AG09309 (cell line): ENCODE measurements at places on chromosomes 11 and 22.

DNA sequence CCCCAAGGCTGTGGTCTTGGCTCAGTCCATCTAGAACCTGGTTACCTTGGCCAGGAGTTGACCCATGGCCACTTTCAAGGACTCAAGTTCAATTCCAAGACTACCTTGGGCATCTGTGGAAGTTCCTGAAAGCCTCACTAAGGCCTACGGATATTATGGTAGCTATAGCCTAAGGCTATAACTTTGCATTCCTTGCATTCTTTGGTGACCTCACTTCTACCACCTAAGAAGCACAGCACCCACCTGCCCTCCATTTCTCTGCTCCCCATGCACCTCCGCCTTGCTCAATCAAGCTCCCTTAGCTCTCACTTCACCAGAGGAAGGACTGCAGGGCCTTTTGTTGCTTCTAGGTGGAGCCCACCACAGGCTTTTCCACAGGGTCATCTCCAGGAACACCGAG is 50.3 kb upstream of the GALNT18 start:
- no peak for DNase-seq

DNA sequence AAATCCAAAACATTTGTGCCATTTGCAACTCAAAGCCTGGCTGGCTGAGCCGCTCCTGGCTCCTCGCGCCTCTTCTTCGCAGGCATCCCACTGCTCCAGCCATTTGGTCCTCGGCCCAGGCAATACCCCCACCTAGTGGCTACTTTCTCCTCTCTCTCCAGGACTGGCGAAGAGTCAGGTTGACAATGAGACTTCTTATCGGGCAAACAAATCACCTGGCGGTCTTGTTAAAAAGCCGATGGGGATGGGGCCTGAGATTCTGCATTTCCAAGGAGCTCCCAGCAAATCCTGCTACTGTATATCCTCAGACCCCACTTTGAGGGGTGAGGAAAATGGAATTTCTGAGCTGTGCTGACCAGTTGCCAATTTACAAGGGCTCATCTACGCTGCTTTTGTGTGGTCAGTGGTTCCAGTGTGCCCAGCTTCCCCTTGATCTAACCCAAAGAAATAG is 89.0 kb downstream of the ISX start:
- DNase-seq: peak; percentile 8

- no peak for DNase-seq
Observed at GRCh38 chr11:36619502-36619901, 21.5 kb upstream of the RAG2 start.

DNA sequence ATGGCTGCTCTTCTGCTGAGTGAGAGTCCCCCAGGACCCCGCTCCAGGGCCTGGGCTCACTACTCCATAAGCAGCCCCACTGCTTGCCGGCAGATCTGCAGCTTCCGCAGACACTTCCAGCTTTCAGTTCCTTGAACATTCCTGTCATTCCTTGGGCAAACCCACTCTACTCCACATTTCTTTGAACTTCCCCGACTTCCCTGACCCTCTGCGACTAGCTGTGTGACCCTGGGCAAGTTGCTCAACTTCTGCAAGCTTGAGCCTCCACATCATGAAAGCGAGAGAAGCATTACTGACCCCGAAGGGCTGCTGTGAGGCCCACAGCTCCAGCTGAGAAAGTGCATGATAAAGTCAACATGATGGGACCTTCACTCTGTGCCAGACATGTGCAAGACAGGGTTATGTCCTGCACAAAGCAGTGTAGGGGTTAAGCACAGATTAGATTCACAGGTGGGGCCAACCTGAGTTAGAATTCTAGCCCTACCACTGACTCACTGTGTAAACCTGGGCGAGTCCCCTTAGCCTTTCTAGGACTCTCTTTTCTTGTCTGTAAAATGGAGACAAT is 51.8 kb downstream of the THAP12 start:
- no peak for DNase-seq

GRCh38 chr11:86134580-86135318 is 65.9 kb upstream of the PICALM start:
- DNase-seq: no peak

- no peak for DNase-seq
Observed at GRCh38 chr22:31290494-31291471, 1.5 kb downstream of the PIK3IP1 start.

DNA sequence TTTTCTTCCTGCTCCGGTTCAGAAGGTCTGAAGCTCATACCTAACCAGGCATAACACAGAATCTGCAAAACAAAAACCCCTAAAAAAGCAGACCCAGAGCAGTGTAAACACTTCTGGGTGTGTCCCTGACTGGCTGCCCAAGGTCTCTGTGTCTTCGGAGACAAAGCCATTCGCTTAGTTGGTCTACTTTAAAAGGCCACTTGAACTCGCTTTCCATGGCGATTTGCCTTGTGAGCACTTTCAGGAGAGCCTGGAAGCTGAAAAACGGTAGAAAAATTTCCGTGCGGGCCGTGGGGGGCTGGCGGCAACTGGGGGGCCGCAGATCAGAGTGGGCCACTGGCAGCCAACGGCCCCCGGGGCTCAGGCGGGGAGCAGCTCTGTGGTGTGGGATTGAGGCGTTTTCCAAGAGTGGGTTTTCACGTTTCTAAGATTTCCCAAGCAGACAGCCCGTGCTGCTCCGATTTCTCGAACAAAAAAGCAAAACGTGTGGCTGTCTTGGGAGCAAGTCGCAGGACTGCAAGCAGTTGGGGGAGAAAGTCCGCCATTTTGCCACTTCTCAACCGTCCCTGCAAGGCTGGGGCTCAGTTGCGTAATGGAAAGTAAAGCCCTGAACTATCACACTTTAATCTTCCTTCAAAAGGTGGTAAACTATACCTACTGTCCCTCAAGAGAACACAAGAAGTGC is 661 bp upstream of the MALAT1 start:
- no peak for DNase-seq

- no peak for DNase-seq
Observed at GRCh38 chr22:49201046-49201970, 626.4 kb downstream of the BRD1 start.

DNA sequence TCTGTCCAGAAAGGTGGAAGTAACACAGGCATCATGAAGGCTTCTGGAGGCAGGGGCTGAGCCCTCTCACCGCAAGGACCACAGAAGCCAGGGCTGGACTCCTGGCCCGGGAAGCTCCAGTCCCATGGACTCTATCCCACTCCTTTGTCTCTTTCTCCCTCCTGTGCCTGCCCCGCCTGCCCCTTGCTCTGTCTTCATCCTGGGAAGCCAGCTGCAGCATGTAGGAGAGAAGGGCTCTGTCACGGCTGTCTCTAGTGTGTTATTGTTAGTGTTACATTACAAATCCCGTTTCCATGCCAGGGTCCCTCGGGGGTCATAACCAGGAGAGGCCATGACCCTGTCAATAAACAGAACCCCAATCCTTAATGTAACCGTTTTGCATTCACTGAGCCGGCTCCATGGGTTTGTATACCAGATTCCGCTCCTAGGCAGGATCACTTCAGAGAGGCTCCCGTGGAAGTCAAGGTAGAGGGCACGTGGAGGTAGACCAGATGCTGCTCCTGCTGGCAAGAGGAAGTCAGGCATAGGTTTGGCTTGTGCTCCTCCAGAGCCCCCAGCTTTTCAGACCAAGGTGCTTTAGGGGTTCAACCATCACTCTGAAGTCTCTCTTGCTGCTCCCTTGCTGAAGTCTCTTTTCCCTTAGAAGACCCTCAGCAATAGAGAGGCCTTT is 293.2 kb downstream of the ETS1 start:
- no peak for DNase-seq

GRCh38 chr11:119615003-119615881 is 113.8 kb downstream of the NECTIN1 start:
- peak; percentile 29 for DNase-seq

- no peak for DNase-seq
Observed at GRCh38 chr22:37804881-37805809, 2.6 kb upstream of the GCAT start.

- DNase-seq: no peak
Observed at GRCh38 chr11:36265793-36266628, 23.2 kb downstream of the COMMD9 start.

DNA sequence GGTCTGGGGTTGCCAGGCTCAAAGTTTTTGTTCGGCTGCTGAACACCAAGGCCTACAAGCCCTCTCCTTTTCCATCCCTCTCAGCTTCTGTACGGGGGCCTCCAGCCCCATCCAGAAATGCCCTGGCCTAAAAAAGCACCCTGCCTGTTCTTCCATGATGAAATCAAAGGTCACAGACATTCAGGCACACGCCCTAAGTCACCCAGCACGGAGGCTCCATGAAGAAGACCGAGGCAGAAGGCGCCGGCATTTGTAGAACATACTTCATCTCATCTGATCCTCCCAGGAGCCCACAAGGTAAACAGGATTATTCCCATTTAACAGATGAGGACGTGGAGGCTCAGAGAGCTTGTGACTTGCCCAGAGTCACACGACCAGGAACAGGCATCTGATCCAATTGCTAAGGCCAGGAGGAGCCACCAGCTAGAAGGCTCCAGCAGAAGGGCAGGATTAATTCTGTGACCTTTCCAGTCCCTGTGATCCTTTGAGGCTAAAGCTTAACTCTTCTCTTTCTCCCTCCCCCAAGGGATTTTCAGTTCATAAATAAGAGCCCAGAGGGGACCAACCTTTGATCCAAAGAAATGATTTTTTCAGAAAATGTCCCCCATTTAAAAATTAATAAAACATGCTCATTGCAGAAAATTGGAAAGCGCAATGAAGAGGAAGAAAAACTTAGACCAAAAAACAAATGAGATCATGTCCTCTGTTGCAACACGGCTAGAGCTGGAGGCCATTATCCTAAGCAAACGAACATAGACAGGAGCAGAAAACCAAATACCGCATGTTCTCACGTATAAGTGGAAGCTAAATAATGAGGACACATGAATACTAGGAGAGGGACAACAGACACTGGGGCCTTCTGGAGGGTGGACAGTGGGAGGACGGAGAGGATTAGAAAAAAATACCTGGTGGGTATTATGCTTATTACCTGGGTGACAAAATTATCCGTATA is 38.7 kb downstream of the CYTH4 start:
- no peak for DNase-seq

DNA sequence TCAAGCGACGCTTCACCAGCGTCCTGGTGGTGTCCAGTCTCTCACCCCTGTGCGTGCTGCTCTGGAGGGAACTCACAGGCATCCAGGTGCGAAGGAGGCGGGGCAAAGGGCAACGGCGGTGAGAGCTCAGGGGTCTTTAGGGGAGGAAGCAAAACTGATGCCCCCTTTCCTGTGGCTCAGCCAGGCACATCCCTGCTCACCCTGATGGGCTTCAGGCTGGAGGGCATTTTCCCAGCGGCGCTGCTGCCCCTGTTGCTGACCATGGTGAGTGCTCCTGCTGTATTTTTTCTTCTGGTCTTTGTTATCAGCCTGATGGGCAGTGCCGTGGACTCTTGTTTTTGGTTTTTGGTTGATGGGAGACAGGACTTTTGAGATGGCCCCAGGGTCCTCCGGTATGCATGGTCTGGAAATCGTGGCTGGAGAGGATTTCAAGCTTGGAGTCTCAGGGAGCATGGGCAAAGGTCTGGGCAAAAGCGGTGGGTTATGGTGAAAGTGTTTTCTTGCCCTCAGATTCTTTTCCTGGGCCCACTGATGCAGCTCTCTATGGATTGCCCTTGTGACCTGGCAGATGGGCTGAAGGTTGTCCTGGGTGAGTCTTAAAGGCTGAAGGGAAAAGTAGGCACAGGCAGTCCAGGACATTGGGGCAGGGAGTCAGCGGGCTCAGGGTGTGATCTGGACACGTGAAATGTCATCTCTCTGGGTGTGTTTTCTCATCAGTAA is 695 bp downstream of the RCE1 start:
- DNase-seq: no peak

GRCh38 chr22:39984746-39985145 is 10.0 kb upstream of the FAM83F start:
- DNase-seq: no peak

DNA sequence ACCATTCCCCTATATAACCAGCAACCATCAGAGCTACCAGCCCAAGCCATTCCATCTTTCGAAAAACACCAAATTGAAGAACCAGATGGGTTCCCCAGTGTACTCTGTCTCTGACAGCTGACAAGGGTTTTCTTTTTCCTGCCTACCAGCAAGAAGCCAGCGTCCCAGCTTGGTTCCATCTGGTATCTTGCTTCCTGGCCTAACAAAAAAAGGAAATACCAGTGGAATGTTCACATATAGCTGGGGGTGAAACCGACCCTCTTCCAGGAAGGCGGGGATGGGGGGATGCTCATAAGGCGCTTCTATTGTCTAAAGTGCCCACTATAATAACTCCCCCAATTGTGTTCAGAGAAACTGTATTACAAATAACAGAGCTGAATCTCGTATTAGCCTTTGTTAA is 172.3 kb downstream of the LDLRAD3 start:
- DNase-seq: no peak

GRCh38 chr11:83682611-83682973 is 396.4 kb upstream of the CCDC90B start:
- no peak for DNase-seq

GRCh38 chr11:32426192-32426591 is 9.1 kb downstream of the WT1 start:
- DNase-seq: no peak

- DNase-seq: no peak
Observed at GRCh38 chr11:125950696-125951651, 5.1 kb downstream of the VSIG10L2 start.

DNA sequence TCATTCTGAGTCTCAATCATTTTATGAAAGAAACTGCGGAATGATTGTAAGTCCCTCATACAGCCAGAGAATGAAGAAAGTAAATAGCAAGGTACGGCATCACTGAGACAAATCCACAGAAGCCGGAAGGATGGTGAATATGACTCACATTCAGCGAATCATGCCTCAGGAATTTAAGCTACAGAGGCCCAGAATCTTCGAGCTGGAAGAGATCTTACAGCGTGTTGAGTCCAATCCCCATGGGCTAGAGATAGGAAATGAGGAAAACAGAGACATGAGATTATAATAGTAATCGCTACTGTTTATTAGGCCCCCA is 173.2 kb downstream of the KIF18A start:
- DNase-seq: peak; percentile 90

- no peak for DNase-seq
Observed at GRCh38 chr11:126072801-126073594, 10.3 kb upstream of the CDON start.

- DNase-seq: no peak
Observed at GRCh38 chr22:43931771-43932170, 8.2 kb downstream of the PNPLA3 start.

GRCh38 chr11:96114178-96115064 is 190.5 kb upstream of the MTMR2 start:
- no peak for DNase-seq

DNA sequence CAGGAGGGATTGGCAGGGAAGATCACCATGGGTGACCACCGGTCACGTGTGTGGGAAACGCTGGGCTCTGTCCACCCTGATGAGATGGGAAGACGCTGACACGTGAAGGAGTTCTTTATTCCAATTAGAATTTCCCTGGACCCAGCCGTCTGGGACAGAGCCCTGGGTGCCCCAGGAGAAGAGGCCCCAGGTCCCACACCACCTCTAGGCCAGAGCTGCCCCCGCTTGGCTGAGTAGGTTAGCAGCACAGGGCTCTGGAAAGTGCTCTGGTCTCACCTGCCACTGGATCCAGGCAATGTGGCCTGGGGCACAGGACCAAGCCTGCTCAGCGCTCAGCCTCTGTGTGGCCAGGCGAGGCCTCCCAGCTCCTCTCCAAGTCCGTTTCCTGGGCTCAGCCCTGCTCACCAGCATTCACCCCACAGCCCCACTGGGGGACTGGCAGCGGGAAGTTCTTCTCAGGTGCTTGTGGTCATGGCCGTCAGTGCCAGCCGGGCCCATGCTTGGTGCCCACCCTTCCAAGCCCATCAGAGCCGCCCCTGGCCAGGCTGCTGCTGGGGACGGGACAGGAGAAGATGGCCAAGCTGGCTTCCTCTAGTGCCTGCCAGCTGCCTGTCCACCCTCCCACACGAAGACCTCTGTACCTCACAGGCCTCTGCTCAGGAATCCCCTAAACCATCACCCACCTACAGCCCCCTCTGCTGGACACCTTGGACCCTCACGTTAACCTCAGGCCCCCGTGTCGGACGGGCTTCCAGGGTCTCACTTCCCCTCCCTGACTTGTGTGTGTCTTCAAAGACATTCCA is 62.5 kb upstream of the FGF3 start:
- DNase-seq: no peak
